Tibial artery (tissue), 4 donors: ENCODE measurements at places on chromosomes 2 and 18.
A peak's percentile ranks its signal among the peaks of the same experiment; 100 is the strongest.

DNA sequence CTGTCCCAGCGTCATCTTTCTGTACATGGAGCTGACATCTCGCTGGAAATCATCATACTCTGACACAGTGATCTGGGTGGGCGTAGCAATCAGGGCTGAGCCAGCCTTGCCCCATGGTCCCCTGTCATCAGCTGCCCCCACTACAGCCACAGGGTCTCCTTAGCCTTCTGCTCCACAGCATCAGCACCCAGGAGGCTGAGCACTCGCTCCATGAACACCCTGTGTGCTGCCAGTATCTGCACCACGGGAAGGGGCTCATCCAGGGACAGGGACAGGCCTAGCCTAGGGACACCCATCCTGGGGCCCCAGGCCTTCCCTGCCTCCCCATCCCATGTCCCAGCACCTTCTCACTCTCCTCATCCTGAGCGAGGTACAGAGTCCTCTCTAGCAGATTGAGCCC is 11.4 kb downstream of the ALPG start:
- no peaks in the 10 kb centered on the region for H3K36me3 ChIP-seq
- H3K4me3 ChIP-seq: no peak overlapping the region
- H3K4me1 ChIP-seq: peaks cover 28% of the 10 kb centered on the region
- H3K27ac ChIP-seq: no peak overlapping the region

DNA sequence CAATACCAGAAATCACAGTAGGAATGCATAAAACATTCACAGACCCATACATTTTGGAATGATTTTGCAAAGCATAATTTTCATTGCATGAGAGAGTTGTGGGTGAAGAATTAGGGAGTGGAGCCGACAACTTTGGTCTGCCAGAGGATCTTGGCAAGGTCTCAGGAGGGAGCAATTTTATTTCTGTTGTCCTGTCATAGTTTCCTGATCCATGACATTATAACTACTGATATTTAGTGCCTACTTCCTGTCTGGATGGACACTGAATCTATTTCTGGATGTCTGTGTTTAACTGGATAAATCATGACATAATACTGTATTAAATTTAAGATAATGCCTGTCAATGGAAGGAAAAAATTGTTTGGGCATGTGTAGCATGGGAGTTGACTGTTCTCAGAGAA is 2.4 kb downstream of the ITGA4 start:
- H3K27ac ChIP-seq: no peak overlapping the region
- H3K4me1 ChIP-seq: peaks cover 20% of the 10 kb centered on the region
- no peak overlapping the region for H3K4me3 ChIP-seq
- DNase-seq: no peak
- no peaks in the 10 kb centered on the region for H3K27me3 ChIP-seq
- no peaks in the 10 kb centered on the region for H3K36me3 ChIP-seq

DNA sequence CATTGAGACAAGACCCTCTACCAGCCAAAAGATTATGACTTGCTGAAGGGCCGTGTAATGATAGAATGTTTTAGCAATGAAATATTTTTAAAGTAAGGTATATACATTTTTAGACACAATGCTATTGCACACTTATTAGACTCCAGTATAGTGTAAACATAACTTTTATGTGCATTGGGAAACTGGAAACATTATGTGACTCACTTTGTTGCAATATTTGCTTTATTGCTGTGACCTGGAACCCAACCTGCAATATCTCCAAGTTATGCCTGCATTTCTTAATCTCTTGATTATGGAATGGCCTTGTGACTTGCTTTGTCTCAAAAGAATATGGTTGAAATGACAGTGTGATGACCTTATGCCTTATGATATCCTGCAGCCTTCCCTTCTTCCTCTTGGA is 502.0 kb downstream of the EPHA4 start:
- no peaks in the 10 kb centered on the region for H3K4me1 ChIP-seq
- no peak overlapping the region for H3K4me3 ChIP-seq
- H3K27ac ChIP-seq: no peak overlapping the region
- no peaks in the 10 kb centered on the region for H3K27me3 ChIP-seq

DNA sequence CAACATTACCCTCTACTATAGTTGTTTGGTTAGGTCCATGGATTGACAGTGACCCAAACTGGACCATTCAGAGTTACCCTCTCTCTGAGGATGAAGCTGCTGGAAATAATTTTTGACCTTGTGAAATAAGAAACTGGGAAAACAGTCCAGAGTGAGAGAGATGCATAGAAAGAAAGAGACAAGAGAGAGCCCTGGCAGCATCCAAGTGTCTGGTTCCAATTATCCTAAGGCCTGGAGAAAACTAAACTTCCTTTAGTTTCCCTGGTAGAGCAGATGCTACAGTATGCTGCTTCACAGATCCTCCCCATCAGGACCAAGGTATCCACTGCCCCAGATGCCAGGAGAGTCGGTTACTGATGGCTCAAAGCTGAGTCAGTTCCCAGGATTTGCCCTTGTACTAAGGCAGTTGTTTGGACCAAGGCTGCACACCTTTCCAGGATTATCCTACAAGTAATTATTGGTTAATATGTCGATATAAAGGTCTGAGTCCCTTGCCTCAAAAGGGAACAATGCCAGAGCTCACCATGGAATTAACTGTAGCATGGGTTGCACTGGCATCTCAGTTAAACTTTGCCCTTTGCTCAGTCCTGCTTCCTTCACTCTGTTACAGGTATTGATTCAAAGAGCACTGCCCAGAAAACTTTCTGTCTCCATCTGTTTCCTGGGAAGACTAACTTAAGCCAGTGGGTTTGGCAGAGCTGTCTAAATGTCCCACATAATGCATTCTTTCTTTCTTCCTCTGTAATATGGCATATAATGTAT is 14.6 kb upstream of the CHN1 start:
- H3K4me3 ChIP-seq: no peak overlapping the region
- no peaks in the 10 kb centered on the region for H3K36me3 ChIP-seq
- no peak for DNase-seq
- no peak overlapping the region for H3K27ac ChIP-seq
- no peaks in the 10 kb centered on the region for H3K4me1 ChIP-seq
- H3K27me3 ChIP-seq: no peaks in the 10 kb centered on the region

- no peaks in the 10 kb centered on the region for H3K27me3 ChIP-seq
- no peaks in the 10 kb centered on the region for H3K36me3 ChIP-seq
- no peak overlapping the region for H3K4me3 ChIP-seq
- peaks cover 22% of the 10 kb centered on the region for H3K4me1 ChIP-seq
Observed at GRCh38 chr2:235706506-235706905, 212.7 kb downstream of the AGAP1 start.

DNA sequence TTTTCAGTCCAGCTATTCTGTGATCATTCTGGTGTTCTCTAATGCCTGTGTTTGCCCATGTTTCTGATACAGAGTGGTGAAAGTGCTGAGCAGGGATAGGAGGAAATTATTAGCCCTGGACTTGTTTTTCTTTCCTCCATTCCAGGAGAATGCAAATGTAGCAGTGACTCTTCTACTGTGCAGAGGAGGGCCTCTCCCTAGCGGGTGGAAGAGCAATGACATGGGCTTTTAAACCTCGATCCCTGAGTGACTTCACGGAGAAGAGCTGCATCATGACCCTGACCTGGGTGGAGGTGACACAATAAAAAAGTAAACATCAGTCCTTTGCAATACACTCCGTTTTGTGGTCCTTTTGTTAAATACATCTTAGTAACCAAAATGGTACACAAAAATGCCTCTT is 68.0 kb upstream of the NETO1 start:
- H3K27ac ChIP-seq: no peak overlapping the region
- H3K4me1 ChIP-seq: no peaks in the 10 kb centered on the region
- no peaks in the 10 kb centered on the region for H3K36me3 ChIP-seq
- H3K4me3 ChIP-seq: no peak overlapping the region
- no peaks in the 10 kb centered on the region for H3K27me3 ChIP-seq
- DNase-seq: no peak

GRCh38 chr2:21469158-21469557 is 345.4 kb downstream of the TDRD15 start:
- H3K36me3 ChIP-seq: no peaks in the 10 kb centered on the region
- H3K27me3 ChIP-seq: no peaks in the 10 kb centered on the region
- H3K4me3 ChIP-seq: no peak overlapping the region
- no peak overlapping the region for H3K27ac ChIP-seq
- H3K4me1 ChIP-seq: peaks cover 8% of the 10 kb centered on the region

DNA sequence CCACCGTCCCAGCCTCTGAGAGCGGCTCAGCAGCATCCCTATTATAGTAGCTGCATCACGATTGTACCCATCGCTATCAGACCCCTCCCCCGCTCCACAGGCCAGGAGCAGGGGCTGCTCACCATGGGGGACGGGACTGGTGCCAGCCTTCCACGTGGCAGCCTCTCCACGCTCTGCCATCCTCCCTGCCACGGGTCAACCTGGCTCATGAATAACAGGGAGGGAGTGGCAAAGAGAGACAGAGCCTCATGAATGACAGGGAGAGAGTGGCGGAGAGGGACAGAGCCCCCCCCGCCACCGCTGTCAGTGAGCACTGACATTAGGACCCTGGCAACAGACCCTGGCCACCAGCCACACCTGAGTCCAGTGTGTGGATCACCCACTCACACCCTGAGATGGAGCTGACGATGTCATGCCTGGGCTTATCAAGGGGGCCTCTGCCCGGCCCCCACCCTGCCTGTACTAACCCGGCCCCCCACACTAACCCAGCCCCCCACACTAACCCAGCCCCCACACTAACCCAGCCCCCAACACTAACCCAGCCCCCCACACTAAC is 16.9 kb downstream of the CROCC2 start:
- no peak overlapping the region for H3K4me3 ChIP-seq
- no peak overlapping the region for H3K27ac ChIP-seq
- H3K36me3 ChIP-seq: no peaks in the 10 kb centered on the region

DNA sequence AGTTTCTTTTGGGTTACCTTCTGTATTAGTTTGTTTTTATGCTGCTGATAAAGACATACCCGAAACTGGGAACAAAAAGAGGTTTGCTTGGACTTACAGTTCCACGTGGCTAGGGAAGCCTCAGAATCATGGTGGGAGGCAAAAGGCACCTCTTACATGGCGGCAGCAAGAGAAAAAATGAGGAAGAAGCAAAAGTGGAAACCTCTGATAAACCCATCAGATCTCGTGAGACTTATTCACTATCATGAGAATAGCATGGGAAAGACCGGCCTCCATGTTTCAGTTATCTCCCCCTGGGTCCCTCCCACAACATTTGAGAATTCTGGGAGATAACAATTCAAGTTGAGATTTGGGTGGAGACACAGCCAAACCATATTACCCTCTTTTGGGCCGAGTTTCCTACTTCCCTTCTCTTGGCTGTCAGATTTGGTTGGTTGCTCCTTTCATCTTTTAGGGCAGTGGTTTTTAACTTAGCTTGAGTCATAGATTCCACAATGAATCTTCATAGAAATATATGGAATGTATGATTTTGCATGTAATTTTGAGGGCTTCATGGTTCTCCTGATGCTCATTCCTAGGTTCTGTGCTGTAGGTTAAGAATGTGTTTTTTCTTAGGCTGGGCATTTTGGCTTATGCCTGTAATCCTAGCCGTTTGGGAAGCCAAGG is 44.2 kb downstream of the CEP192 start:
- peaks cover 17% of the 10 kb centered on the region for H3K36me3 ChIP-seq
- H3K4me1 ChIP-seq: no peaks in the 10 kb centered on the region

DNA sequence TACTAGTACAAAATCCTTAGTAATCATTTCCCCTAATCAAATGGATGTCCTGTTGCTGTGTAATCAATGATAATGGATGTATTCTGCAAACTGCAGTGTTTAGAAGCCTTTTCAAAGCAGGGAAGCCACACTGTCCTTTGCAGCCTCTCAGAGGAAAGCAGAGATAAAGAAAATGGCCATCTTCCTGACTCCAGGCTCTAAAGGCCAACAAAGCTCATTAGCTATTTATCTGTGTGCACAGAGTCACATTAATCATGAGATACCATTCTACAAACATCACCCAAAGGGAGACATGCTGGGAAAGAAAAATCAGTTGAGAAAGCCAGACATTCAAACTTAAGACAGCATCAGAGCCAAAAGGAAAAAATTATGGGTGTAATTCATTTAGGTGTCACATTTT is 165.0 kb downstream of the RAD51AP2 start:
- DNase-seq: no peak
- no peaks in the 10 kb centered on the region for H3K36me3 ChIP-seq
- no peak overlapping the region for H3K27ac ChIP-seq
- H3K4me3 ChIP-seq: no peak overlapping the region

DNA sequence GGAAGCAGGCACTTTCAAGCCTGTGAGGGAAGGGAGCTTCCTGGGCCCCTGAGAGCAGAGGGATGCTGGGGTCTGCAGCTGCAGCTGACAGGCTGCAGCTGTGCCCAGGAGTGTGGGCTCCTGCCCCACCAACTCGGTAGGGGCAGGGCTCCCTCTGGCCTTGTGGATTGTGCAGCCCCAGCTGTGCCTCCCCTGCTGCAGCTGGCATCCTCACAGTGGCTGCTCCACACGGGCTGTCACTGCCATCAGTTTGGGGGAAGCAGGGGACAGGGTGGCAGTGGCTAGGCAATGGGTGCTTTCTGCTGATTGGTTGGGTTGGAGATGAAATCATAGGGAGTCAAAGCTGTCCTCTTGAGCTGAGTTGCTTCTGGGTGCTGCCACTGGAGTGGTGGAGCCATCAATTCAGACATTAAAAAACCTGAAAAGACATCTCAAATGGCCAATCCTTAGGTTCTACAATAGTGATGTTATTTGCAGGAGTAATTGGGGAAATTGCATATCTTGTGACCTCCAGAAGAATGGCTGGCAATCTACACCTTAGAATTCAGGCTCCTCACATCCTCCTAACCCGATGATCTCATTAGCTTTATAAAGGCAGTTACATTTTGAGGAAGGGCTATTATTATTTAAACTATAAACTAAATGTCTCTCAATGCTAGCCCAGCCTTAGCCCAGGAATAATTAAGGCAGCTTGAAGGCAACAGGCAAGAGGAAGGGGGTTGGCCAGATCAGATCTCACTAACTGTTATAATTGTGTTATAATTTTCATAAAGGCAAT is 41.3 kb downstream of the FAM171B start:
- DNase-seq: no peak
- no peak overlapping the region for H3K27ac ChIP-seq
- H3K4me1 ChIP-seq: no peaks in the 10 kb centered on the region
- H3K36me3 ChIP-seq: no peaks in the 10 kb centered on the region

- H3K4me1 ChIP-seq: no peaks in the 10 kb centered on the region
- H3K27ac ChIP-seq: no peak overlapping the region
- no peak overlapping the region for H3K4me3 ChIP-seq
- DNase-seq: no peak
- no peaks in the 10 kb centered on the region for H3K36me3 ChIP-seq
Observed at GRCh38 chr2:40037303-40037702, 258.2 kb upstream of the THUMPD2 start.

- H3K27ac ChIP-seq: peak overlapping the region; percentile 85
- DNase-seq: no peak
- no peaks in the 10 kb centered on the region for H3K36me3 ChIP-seq
- no peaks in the 10 kb centered on the region for H3K27me3 ChIP-seq
- peaks cover 38% of the 10 kb centered on the region for H3K4me1 ChIP-seq
Observed at GRCh38 chr2:189548666-189549448, 31.7 kb downstream of the SLC40A1 start.

DNA sequence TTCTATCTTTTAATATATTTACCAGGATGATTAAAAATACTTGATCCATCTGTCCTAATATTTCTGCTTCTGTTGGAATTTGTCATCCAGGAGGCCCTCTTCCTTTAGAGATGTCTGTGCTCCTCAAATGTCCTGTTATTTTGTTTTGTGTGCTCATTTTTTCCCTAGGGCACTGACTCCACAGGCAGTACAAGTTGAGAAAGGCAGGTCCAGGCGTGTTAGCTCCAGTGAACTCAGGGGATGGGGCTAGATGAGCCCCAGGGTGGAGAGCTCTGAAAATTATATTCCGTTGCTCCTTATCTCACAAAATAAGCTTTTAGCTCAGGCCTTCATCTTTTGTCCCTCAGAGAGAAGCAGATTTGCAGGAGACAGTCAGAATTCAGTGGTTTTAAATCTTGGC is 105.7 kb downstream of the SLC4A3 start:
- H3K4me3 ChIP-seq: no peak overlapping the region
- no peak overlapping the region for H3K27ac ChIP-seq
- H3K4me1 ChIP-seq: no peaks in the 10 kb centered on the region
- no peaks in the 10 kb centered on the region for H3K27me3 ChIP-seq
